Stimulated activated CD8-positive, alpha-beta memory T cell treated with anti-CD3 and anti-CD28 coated beads, Interleukin-7, amount 100 ng/mL, for 48 hours (primary cell): ENCODE measurements at places on chromosomes 7 and 10.

- no peak for DNase-seq
Observed at GRCh38 chr10:4586776-4587175, 239.2 kb upstream of the AKR1E2 start.

DNA sequence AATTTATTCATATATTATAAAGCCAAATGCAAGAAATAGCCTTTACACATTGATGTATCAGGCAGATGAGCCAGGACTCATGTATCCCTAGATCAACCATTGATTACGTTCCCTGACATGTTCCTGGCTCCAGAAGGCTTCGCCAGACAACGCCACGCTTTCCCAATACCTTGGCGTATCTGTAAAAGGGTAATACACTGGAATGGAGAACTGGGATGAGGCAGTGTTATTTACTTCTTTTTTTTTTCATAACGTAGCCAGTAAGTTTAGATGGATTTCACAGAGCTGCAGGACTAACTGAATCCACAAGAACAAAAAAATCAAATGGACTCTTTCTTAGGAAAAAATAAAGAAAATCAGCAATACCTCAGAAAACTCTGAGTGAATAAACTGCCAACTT lies 588.1 kb upstream of the SEMA3D start:
- DNase-seq = no peak

DNA sequence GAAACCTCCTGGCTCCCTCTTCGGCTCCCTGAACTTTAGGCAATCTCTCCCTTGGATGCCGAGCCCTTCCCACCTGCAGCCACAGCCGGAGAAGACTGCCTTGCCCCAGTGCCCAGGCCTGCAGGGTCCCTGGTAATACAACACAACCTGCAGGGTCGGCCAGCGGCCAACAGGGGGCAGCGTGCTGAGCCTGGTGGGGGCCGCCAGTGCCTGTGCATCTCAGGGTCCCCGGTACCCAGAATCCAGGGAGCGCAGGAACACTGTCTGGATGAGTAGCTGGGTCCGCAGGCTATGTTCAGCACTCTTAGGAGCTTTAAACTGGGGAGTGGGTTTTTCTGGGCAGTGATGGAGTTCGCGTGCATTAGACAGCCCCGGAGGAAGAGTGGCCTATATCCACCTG lies 17.5 kb upstream of the C10orf71 start:
- no peak for DNase-seq

- no peak for DNase-seq
Observed at GRCh38 chr7:128073671-128074310, 42.6 kb upstream of the LRRC4 start.

DNA sequence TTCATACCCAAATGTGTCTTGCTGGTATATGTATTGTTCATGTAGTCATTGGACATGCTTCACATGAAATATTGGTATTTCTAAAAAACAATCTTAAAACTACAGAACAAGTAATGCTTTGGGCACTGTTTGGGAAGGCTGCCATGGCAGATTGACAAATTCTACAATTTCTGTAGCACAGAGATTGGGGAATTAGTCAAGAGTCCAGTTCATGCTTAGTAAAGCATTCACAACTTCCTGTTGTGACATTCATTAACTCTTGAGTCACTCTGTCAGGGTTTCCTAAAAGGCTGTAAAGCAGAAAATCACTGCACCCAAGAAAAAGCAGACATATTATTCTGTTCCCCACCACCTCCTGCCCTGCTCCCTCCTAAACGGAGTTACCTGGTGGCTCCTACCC lies 398.9 kb downstream of the PHTF2 start:
- DNase-seq = no peak

DNA sequence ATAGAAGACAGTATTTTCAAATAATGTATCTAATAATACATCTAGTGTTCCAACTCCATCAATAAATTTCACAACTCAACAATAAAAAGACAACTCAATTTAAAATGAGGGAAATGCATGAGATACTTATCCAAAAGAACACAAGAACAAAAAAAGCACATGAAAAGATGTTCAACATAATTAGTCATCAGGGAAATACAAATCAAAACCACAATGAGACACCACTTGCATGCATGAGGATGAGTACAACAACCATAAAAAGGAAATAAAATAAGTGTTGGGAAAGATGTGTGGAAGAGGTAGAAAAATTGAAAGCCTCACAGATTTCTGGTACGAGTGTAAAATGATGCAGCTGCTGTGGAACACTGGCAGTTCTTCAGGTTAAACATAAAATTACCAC lies 111.6 kb upstream of the PTPRZ1 start:
- no peak for DNase-seq

- DNase-seq = no peak
Observed at GRCh38 chr10:111968647-111969046, 214.9 kb downstream of the GPAM start.

DNA sequence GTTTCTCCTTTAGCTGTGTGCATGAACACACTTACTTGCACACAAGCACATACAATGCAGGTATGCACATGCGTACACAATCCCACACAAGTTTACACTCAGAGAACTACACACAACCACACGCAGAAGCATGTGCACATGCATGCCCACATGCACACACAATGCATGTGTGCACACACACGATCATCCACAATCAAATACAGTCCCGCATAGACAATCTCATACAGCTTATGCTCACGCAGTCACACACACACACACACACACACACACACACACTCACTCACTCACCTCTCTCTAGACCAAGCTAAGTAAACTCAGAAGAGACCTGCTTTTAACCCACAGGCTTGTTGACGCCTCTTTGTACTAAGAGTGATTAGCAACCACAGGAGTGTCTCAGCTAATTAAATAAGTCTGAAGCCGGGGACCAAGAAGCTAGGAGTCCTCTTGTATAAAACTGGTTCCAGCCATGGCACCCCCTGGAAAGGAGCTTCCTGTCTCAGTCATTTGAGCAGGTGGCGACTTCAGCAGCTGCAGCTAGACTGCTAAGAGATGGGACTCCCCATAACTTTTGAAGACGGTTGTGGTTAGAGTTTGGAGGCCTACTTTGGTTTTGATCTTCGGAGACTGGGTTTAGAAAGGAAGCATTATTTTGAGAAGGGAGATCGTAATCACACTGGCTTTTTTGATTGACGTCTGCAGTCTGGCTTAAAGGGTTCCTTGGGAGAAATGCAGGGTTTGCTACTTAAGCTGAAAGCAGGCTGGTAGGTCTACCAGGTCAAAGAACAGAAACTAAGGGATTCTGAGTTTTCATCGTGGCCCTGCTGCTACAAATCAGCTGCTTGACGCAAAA lies 82.3 kb upstream of the ADRB1 start:
- no peak for DNase-seq

- no peak for DNase-seq
Observed at GRCh38 chr10:17161775-17162174, 32.2 kb upstream of the CUBN start.

GRCh38 chr7:2140216-2141020 lies 92.3 kb downstream of the MAD1L1 start:
- no peak for DNase-seq

- DNase-seq = no peak
Observed at GRCh38 chr7:69847921-69848612, 249.8 kb downstream of the AUTS2 start.

DNA sequence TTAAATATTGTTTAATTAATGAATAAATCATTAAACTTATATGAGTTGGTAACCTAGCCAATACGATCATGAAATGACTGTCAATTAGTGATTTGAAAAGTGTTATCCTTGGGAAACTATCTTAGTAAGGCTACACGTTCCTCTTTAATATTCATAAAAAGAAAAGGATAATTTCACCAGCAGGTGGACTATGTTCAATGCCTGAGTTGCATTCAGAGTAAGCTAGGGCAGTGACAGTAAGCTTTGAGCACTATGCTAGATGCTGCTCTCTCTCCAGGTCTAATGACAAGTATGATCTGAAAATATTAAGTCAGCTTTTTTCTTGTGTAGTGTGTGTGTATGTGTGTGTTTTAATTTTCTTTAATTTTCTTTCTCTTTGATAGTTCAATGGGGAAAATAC lies 486.3 kb upstream of the PCDH15 start:
- no peak for DNase-seq

DNA sequence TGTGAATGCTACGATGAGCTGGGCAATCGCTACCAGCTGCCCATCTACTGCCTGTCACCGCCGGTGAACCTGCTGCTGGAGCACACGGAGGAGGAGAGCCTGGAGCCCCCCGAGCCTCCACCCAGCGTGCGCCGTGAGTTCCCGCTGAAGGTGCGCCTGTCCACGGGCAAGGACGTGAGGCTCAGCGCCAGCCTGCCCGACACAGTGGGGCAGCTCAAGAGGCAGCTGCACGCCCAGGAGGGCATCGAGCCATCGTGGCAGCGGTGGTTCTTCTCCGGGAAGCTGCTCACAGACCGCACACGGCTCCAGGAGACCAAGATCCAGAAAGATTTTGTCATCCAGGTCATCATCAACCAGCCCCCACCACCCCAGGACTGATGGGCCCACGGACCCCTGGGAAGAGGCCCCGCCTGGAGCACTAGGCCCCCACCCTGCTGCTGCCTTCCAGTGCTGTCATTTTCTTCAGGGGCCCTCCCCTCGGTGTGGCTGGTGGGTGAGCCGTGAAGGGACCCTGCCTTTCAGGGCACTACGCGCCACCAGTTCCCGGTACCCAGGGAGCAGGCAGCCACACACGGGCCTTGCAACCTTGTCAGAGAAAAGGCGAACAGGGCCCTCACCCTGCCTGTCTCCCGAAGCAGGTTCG lies 2.3 kb upstream of the ANKRD2 start:
- no peak for DNase-seq

DNA sequence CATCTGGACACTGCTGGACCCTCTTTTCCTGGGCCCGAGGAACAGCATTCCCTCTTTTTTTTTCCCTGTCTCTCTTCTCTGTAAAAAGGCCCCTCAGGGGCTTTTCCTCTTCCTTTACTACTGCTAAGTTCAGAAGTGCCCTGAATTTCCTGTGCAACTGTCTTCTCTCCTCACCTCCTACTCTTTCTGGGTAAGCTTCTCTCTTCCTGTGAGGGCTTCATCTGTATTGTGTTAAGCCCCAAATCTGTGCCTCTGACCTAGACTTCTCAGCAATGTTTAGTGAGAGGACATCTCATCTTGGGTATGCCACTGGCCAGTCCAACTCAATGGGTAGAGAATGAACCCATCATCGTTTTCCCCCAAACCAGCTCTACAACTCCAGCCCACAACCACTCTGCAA lies 174.2 kb downstream of the PTEN start:
- no peak for DNase-seq

GRCh38 chr7:36285276-36285675 lies 104.4 kb upstream of the ANLN start:
- DNase-seq = no peak

- no peak for DNase-seq
Observed at GRCh38 chr7:108824840-108825580, 255.3 kb downstream of the DNAJB9 start.

GRCh38 chr7:52962402-52963076 lies 72.9 kb upstream of the POM121L12 start:
- DNase-seq = no peak

DNA sequence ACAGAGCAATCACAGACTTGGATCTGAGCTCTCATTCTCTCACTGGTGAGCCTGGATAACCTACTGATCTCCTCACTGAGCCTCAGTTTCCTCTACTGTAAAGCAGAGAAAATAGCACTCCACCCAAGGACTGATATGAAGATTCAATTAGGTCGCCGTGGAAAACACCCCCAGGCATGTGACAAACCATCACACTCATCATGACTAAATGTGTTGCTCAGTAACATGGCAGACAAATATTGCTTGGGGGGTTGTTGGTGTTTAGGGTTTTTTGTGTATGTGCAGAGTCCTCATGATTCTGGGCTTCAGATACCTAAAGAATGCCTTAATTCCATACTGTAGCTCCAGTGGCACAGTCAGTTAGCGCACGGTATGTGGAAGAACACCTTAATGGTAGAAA lies 122.1 kb upstream of the TCF7L2 start:
- no peak for DNase-seq

GRCh38 chr7:124532166-124532565 lies 233.4 kb downstream of the GPR37 start:
- no peak for DNase-seq

GRCh38 chr10:120387326-120387725 lies 69.7 kb upstream of the PLPP4 start:
- DNase-seq = no peak
